ENCODE measurements at places on chromosomes 16 and 17.

GRCh38 chr17:65055708-65056638 lies 567 bp downstream of the GNA13 start:
- peak; percentile 59 for DNase-seq

GRCh38 chr17:39700148-39700987 lies 504 bp downstream of the ERBB2 start:
- peak; percentile 70 for DNase-seq

DNA sequence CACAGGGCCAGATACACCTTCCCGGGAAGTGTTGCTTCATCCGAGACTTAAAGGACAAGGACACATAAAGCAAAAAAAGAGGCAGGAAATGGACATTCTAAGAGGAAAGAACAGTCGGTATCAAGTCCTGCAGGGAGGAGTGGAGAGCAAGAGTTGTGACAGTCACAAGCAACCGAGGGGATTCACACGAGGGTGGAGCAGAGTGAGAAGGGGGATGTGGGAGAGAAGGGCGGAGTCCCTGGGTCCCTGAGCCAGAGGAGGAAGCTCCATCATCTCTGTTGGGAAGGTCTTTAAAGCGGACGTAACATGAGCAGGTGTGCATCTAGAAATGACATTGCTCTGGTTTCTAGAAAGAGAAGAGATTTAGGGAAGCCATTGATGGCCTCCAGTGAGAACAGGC lies 47.1 kb downstream of the AIPL1 start:
- no peak for DNase-seq

DNA sequence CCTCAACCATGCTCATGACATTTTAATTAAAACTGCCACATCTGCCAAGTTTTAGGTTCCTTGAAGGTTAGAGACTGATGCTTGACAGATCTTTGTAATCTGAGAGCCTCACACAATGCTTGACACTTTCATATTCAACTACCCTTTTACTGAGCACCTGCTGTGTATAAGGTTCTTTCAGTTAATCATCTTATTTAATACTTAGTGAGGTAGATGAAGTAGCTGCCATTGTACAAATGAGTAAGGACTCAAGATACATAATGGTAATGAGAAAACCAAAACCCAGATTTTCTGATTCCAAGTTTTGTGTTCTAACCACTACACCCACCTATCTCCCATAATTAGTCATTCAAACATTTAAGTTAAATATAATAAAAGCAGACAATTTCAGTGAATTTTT lies 35.4 kb upstream of the ARL6IP1 start:
- no peak for DNase-seq

GRCh38 chr16:58481931-58482330 lies 18.0 kb upstream of the NDRG4 start:
- DNase-seq: no peak

GRCh38 chr17:68248891-68249290 lies 1.0 kb downstream of the AMZ2 start:
- no peak for DNase-seq

- no peak for DNase-seq
These were observed 89.2 kb upstream of the CDC42EP4 start for GRCh38 chr17:73400915-73401545.

DNA sequence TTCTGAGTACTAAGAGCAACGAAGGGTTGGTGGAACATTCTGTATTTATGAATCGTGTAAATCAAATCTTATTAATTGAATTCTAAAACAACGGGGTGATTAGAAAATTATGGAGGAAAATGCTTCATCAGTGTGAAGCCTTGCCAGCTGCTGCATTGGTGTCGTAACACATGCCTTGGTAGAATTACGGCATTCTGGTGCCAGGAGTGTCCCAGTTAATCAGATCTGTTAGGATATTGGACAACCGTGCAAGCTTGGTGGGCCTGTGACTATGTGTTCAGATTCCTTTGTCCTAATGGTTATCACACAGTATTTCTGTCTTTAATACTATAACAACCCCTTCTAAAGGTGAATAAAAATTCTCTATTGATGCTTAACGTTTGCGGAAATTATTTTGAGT lies 44.2 kb upstream of the TANC2 start:
- DNase-seq: no peak

- DNase-seq: no peak
These were observed 665 bp upstream of the GRIN2C start for GRCh38 chr17:74860229-74860871.

Data from AG08396 (cell line).